ENCODE measurements at places on chromosomes 5 and 9.

DNA sequence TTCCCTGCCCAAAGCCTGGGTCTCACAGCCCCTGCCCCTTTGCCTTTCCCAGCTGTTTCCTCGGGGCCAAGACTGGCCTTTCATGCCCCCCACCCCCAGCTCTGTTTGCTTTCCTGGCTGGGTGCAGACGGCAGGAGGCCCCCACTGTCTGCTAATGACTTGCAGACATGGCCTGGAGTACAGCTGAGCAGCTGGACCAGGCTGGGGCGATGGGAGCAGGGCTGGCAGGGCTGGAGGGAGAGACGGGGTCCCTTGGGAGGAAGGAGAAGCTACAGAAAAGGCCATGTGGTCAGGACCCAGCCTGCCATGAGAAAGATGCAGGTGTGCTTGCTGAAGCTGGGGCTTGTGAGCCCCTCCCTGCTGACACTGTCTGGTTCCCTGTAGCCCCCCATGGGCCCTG is 28.3 kb upstream of the GFPT2 start:
- DNase-seq = no peak

DNA sequence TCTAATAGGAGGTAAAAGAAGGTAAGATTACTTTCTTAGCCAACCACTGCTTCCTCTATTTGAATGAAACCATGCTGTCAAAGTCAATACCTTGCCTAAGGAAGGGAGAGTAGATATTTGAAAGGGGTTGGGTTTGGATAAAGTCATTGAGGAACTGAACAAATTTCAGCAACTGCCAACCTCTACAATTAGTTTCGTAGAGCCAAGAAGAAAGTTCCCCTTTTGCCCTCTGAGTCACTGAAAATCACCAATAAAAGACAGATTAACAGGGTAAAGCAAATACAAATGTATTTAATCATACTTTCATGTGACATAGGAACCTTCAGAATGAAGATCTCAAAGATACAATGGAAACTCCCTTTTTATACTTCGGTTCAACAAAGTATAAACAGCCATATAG is 615.7 kb downstream of the GABRG2 start:
- no peak for DNase-seq

- no peak for DNase-seq
Observed at GRCh38 chr5:35979715-35980114, 11.5 kb downstream of the UGT3A1 start.

- DNase-seq = no peak
Observed at GRCh38 chr9:120918931-120919842, 7.4 kb downstream of the TRAF1 start.

GRCh38 chr5:61827445-61827975 is 478.5 kb upstream of the KIF2A start:
- no peak for DNase-seq

- no peak for DNase-seq
Observed at GRCh38 chr9:78001946-78002731, 29.5 kb downstream of the GNAQ start.

GRCh38 chr5:67142816-67143215 is 53.8 kb downstream of the CD180 start:
- DNase-seq = no peak

DNA sequence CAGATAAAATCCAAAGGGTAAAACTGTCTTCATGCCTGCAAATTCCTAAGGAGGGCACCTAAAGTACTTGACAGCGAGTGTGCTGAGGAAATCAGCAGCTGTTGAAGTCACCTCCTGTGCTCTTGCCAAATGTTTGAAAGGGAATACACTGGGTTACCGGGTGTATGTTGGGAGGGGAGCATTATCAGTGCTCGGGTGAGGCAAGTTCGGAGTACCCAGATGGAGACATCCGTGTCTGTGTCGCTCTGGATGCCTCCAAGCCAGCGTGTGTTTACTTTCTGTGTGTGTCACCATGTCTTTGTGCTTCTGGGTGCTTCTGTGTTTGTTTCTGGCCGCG is 727 bp upstream of the ADRB2 start:
- no peak for DNase-seq

DNA sequence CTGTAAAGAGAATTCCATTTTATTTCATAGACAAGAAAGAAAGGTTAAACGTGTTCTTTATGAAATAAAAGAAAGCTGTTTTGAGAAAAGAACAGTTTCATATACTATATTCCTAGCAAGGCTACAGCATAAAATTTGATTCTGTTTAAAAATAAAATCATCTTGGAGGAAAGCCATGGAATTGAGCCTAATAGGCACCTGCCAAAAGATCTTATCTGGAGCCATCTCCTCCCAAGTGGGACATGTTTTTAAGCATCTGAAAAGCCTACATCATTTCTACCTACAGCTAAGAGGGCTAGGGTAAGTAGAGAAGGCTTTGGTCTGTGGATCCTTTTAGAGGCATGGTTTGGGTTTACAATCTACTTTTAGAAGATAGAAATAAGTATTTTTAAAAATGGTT is 89.3 kb downstream of the GAS1 start:
- no peak for DNase-seq

GRCh38 chr5:31768784-31769183 is 129.9 kb downstream of the PDZD2 start:
- peak; percentile 18 for DNase-seq

All from mesenteric fat pad (tissue), 1 donor.